ENCODE measurements at places on chromosomes 1 and 21. TPM values are rescaled to one million over a fixed set of nuclear protein-coding genes. Genes with fewer than 3 reads are reported as not detected.

The SLAMF9 gene
- not detected for total RNA-seq

The GREM2 gene
- not detected for total RNA-seq

The OTUD3 gene
- total RNA-seq, result 5.2 TPM

The SLAMF1 gene
- total RNA-seq, result not detected

The SFN gene
- total RNA-seq, result 5.6 TPM

All from HepG2 (cell line).